OCI-M1 (cell line): ENCODE measurements at places on chromosomes 13 and 19.
A peak's percentile ranks its signal among the peaks of the same experiment; 100 is the strongest.

DNA sequence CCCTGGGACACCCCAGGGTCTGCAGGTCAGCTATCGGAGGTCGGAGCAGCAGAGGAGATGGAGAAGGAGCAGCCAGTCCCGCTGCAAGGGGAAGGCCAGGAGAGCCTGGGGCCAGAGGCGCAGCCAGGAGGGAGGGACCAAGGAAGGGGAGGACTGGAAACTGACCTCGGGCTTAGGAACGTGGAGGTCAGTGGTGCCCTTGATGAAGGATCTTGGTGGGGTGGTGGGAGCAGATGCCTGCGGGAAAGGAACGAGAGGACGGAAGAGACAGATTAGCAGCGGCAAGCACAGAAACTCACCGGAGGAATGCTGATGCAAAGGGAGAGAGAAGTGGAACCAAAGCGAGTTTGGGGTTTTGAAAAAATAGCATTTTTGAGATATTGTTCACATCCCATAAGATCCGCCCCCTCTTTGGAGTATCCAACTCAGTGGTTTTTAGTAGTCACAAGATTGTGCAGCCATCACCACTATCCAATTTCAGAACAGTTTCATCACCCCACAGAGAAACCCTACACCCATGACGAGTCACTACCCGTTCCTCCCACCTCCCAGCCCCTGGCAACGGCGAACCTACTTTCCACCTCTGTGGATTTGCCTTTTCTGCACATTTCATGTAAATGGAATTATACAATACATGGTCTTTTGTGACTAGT lies 22.1 kb downstream of the PLEKHF1 start:
- peak; percentile 90 for DNase-seq

- no peak for DNase-seq
Measured at GRCh38 chr13:97082461-97083207, 88.4 kb upstream of the OXGR1 start.

DNA sequence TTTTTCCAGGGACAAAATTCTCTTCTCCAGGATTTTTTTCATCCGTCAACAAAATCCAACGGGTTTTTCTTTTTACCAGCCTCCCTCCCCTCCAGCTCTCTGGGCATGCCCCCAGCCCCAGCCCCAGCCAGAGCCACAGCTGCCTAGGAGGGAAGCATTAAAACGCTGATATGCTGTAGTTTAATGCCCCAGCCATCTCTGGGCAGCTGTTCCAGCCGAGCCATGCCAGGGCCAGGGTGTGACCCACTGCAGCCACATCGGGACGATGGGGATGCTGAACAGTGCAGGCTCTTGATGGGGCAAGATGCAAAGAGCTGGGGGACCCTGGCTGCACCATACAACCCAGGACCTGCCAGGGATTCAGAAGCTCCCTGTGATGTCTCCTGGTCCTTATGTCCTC lies 32.1 kb downstream of the TSHZ3 start:
- no peak for DNase-seq

DNA sequence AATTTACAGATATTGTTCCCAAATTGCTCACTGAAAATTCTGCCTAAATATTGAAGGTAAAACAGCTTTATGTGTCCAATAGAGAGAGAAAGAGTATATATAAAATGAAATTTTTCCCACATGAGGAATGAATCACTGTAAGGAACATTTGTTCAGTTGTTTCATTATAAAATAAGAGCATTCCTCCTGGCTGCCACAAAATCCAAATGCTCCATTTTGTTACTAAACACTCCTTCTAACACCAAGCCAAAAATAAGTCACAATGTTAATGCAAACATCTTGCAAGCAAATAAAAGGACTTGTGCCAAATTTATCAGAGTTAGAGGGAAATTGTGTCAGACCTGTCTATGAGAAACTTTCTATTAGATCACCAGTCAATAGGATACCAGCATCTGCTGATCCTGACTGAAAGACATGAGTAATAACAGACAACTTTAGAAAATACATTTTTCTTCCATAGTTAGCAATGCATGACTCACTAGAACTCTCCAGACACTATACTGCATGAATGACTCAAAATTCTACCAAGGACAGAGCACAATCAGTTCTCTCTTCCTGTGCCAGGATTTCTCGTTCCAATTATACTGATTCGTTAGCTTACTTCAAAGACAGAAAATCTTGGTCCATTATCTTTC lies 83.5 kb upstream of the FNDC3A start:
- DNase-seq, result no peak
